ENCODE measurements at places on chromosomes 13 and 19. TPM values are rescaled to one million over a fixed set of nuclear protein-coding genes. Genes with fewer than 3 reads are reported as not detected.
A peak's percentile ranks its signal among the peaks of the same experiment; 100 is the strongest.

SSC5D gene
- 0.33 TPM for total RNA-seq

C19orf81 gene
- total RNA-seq: not detected

SBNO2 gene
- 123 TPM for total RNA-seq

KLK6 gene
- total RNA-seq: not detected

DNA sequence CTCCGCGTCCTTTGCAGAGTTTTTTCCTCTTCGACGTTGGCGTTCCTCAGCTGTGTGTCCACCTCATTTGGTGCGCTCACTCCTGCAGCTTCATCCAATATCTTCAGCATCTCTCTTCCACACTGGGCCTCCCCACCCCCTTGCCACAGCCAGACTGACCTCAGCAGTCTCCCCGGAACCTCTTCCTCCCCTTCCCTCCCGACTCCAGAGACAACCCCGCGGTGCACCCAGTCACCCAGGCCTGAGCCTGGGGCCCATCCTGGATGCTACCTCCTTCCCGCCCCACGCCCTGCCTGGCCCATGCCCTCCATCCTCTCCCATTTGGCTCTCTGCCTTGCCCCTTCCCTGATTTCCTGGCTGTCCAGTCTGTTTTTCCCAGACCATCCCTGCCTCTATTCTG lies 8.1 kb upstream of the C5AR2 start:
- H3K4me1 ChIP-seq: no peaks in the 10 kb centered on the region
- H3K27ac ChIP-seq: no peak overlapping the region
- H3K36me3 ChIP-seq: no peaks in the 10 kb centered on the region
- no peak for DNase-seq

DNA sequence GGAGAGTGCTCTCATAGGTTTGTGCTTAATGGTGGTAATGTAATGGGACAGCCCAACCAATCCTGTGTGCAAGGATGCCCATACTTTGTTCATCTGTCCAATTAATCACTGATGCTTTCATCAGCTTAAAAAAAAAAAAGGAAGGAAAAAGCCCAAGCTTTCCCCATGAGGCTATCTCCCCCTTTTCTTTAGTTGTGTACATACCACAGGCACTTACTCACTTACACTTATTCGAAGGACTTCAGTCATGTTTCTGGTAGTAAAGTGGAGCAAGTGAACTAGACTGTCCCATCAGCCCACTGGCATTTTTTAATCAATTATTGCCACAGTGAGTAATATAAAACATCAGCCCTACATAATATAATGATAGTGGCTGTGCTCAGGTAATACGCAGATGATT lies 183.5 kb upstream of the UFM1 start:
- H3K36me3 ChIP-seq: no peaks in the 10 kb centered on the region
- H3K27me3 ChIP-seq: no peaks in the 10 kb centered on the region
- H3K4me3 ChIP-seq: no peak overlapping the region
- H3K4me1 ChIP-seq: no peaks in the 10 kb centered on the region

GRCh38 chr13:53058065-53058679 lies 29.6 kb downstream of the OLFM4 start:
- no peaks in the 10 kb centered on the region for H3K36me3 ChIP-seq
- no peaks in the 10 kb centered on the region for H3K4me1 ChIP-seq
- H3K27me3 ChIP-seq: peaks cover 10% of the 10 kb centered on the region
- no peak overlapping the region for H3K27ac ChIP-seq
- no peak for DNase-seq

DNA sequence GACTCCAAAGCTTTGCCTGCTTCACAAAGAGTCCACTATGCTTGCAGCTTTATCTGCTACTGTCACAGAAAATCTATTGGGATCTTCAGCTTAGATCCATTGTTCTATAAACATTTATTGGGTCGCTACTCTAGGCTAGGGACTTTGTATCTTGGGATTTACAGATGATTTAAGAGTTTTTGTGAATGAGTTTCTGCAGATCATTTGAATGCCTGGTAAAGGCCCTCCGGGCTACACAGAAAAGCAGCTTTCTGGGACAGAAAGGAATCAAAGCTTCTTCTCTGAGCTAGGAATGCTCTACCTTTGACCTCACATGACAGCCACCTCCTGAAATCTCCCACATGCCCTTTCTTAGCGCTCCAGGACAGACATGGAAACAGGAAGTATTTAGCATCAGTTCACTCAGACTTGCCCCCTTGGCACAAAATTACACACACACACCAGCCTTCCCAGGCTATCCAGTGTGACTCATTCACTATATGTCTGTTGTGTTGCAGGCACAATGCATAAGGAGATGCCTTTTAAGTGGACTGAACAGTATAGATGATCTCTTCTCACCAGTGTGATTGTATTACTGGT lies 492.4 kb downstream of the DACH1 start:
- H3K27me3 ChIP-seq: peaks cover 38% of the 10 kb centered on the region
- no peak for DNase-seq
- no peak overlapping the region for H3K27ac ChIP-seq
- no peaks in the 10 kb centered on the region for H3K4me1 ChIP-seq
- no peak overlapping the region for H3K4me3 ChIP-seq
- H3K36me3 ChIP-seq: no peaks in the 10 kb centered on the region

DNA sequence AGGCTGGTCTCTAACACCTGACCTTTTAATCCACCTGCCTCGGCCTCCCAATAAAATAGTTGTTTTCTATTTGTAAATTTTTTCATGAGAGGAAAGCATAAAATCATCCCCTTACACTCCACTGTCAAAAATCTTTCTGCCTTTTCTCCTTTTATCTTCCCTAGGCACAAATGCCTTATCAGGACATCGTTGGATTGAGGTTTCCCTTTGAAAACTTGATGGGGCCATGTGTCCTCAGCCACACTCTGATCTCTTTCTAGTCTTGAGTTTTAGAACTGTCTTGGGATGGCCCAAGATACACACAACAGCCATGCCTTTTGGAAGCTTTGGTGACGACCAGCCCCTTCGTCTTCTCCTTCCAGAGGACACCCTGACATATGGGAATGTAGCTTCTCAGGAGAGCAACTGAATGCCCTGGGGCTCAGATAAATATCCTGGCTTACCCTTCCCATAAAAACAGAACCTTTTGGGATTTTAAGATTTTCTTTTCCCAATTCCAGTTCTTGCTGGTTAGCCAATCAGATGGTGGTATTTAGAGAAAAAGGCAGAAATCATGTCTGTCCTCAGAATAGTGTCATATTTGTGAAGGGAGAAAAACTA lies 112.4 kb downstream of the ZNF429 start:
- no peaks in the 10 kb centered on the region for H3K36me3 ChIP-seq
- no peak overlapping the region for H3K27ac ChIP-seq
- H3K27me3 ChIP-seq: no peaks in the 10 kb centered on the region

DNA sequence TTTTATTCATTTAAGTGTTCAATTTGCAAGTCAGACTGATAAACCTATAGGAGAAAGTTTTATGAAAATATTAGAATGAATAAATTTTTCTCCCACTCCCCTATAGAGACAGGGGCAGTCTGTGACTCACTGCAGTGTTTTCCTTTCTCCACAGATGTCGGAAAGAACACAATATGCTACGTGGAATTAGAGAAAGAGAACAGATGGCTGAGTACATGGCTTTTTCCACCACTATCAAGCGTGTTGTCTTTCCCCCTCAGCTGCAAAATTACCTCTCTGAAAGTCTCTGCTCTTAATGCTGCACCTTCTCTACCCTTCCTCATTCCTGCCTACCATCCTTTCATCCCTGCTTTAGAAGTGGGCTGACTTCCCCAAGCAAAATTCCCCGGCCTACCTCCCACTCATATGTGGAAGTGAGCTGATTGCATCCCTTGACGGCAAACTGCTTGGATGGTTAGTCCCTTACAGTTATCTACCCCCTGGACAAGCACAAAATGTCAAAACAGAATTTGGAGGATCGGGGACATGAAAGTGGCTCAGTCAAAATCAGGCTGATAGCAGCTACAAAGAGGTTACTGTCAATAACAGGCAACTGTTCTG lies 30.0 kb downstream of the FLT1 start:
- H3K27me3 ChIP-seq: no peaks in the 10 kb centered on the region
- no peak overlapping the region for H3K27ac ChIP-seq
- DNase-seq: no peak
- no peak overlapping the region for H3K4me3 ChIP-seq
- no peaks in the 10 kb centered on the region for H3K4me1 ChIP-seq

GRCh38 chr13:59588717-59589067 lies 575.0 kb downstream of the DIAPH3 start:
- no peaks in the 10 kb centered on the region for H3K36me3 ChIP-seq
- no peak for DNase-seq
- H3K27ac ChIP-seq: no peak overlapping the region
- H3K4me1 ChIP-seq: no peaks in the 10 kb centered on the region
- H3K27me3 ChIP-seq: peaks cover 78% of the 10 kb centered on the region
- no peak overlapping the region for H3K4me3 ChIP-seq

DNA sequence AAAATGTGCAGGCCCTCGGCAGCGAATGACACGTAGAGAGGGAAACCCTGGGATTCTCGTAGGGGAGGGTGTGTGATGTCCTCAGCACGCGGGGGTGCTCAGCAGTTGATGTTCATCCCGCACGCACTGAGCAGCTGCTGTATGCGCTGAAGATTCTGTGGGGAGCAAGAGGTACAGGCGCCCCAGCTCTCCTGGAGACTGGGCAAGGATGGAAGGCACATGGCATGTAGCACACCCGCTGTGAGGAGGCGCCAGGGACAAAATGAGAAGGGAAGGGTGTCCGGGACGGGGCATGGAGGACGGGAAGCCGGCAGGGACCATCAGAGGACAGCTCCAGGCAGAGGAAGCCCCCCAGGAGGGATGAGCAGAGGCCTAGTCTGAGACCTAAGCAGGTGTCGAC lies 15.4 kb downstream of the ATP11A start:
- peaks cover 12% of the 10 kb centered on the region for H3K36me3 ChIP-seq
- no peak for DNase-seq
- H3K27ac ChIP-seq: no peak overlapping the region
- no peaks in the 10 kb centered on the region for H3K4me1 ChIP-seq
- H3K27me3 ChIP-seq: no peaks in the 10 kb centered on the region

- H3K27me3 ChIP-seq: no peaks in the 10 kb centered on the region
- no peaks in the 10 kb centered on the region for H3K36me3 ChIP-seq
- DNase-seq: peak; percentile 19
Measured at GRCh38 chr13:72205773-72206172, 338.8 kb upstream of the DACH1 start.

DNA sequence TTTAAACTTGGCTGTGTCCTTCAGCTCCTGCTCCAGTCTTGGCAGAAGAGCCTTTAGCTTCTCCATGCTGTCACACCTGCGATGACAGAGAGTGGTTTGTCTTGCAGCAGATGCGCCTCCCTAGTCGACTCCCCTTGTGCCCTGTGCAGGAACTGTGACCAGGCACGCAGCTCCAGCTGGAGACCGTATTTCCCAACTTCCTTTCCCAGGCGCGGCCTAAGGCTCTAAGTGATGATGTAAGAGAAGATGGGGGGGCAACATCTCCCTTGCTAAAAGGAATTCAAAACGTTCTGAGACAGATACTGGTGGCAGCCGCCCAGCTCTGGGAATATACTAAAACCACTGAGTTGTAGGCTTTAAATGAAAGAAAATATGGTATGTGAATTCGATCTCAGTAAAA lies 16.3 kb downstream of the DCUN1D2 start:
- H3K4me3 ChIP-seq: no peak overlapping the region
- no peaks in the 10 kb centered on the region for H3K27me3 ChIP-seq
- peaks cover 57% of the 10 kb centered on the region for H3K36me3 ChIP-seq
- no peak overlapping the region for H3K27ac ChIP-seq

GRCh38 chr19:45506989-45507871 lies at the start of gene VASP:
TSS of gene VASP (plus strand) at chr19:45507479. CDS start at chr19:45507772, 293 bp downstream.
- H3K4me3 ChIP-seq: peak within 1 kb of the TSS; percentile 99
- peak; percentile 96 for DNase-seq
- H3K36me3 ChIP-seq: peaks cover 7% of the 10 kb centered on the region
- H3K4me1 ChIP-seq: peaks cover 26% of the 10 kb centered on the region
- H3K27me3 ChIP-seq: no peaks in the 10 kb centered on the region
- peak within 1 kb of the TSS; percentile 91 for H3K27ac ChIP-seq

DNA sequence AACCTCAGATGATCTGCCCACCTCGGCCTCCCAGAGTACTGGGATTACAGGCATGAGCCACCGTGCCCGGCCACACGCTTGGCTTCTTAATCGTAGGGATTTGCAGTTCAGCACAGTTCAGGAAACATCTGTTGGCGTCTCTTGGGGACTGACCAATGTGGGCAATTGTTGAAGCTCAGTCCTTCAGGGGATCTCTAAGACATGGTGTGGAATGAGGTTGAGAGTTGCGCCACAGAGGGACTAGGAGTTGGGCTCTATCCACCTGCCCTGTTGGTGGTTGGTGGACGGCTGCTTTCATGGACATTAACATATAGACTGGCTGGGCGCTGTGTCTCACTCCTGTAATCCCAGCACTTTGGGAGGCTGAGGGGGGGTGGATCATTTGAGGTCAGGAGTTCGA lies 37.3 kb upstream of the SIN3B start:
- H3K36me3 ChIP-seq: no peaks in the 10 kb centered on the region
- H3K27me3 ChIP-seq: no peaks in the 10 kb centered on the region
- no peak overlapping the region for H3K4me3 ChIP-seq
- H3K4me1 ChIP-seq: no peaks in the 10 kb centered on the region
- no peak overlapping the region for H3K27ac ChIP-seq

- no peaks in the 10 kb centered on the region for H3K36me3 ChIP-seq
- no peak overlapping the region for H3K4me3 ChIP-seq
- DNase-seq: no peak
- no peak overlapping the region for H3K27ac ChIP-seq
Measured at GRCh38 chr19:504616-505015, 2.7 kb upstream of the TPGS1 start.

Data from MCF 10A (cell line).